Omental fat pad (tissue), 4 donors: ENCODE measurements at places on chromosomes 4 and X.

- no peak for DNase-seq
These were observed 17.4 kb downstream of the IRAK1 start for GRCh38 chrX:154002215-154002719.

DNA sequence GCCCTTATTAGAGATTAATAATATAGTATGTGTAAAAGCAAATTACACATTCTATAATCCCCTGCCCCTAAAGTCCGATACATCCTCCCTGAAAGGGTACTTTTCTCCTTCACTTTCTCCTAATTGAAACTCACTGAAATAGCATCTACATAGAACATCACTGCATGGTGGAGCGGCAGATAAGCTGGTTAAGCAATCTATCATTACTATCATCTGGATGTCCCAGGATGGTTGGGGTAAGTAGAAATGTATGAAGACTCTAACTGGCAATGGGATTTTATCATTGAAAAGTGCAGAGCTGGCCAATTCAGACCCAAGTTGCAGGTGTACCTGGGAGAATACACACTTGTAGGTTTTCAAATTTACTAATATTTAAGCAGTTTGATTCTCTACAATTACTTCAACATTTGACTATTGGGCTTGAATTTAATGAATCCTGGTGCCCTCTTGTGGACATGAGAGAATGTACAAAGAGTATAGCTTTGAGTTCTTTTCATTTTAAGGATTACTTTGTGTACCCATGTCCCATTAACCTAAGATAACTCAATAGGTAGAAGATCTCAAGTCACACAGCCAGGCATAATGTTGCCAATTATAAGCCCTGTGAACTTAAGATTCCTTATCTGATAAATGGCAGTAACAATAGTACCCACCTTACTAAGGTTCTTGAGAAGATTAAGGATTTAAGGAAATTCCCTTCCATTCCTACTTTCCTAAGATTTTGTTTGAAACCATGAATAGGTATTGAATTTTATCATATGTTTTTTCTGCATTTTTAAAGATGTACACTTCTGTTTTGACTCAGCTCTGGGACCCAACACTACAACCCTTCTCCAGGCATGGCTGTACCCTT is 69.8 kb downstream of the SHROOM3 start:
- no peak for DNase-seq

DNA sequence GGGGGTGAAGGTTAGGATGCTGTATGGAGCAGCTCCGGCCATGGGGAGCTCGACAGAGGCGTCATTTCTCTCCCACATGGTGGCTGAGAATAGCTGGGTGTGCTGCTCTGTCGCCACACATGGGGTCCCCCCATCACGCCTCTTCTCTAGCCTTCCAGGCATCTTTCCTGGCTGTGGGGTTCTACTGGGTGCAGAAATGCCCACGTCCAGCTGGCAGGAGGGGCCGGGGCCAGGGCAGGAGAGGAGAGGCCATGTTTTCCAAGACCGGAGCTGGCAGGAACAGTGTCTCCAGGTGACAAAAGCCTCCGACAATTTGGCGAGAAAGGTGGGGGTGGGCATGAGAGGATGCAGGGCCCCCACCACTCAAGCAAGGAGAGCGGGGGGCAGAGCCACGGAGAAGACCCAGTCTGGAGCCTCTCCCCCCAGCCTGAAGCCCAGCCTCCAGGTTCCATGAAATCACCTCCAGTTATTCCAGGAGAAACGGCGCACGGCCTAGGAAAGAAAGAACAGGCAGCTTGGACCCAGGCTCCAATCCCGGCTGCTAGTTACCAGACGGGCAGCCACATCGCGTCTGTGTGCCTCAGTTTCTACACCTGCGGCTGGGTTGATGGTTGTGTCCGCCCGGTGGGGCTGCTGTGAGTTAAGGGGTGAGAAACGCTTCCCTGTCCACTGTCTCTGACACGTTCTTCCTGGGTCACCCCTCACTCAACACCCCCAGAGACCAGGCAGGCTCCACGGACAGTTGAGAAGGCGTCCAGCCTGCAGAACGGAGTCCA is 27.4 kb upstream of the SPON2 start:
- DNase-seq = peak; percentile 17

DNA sequence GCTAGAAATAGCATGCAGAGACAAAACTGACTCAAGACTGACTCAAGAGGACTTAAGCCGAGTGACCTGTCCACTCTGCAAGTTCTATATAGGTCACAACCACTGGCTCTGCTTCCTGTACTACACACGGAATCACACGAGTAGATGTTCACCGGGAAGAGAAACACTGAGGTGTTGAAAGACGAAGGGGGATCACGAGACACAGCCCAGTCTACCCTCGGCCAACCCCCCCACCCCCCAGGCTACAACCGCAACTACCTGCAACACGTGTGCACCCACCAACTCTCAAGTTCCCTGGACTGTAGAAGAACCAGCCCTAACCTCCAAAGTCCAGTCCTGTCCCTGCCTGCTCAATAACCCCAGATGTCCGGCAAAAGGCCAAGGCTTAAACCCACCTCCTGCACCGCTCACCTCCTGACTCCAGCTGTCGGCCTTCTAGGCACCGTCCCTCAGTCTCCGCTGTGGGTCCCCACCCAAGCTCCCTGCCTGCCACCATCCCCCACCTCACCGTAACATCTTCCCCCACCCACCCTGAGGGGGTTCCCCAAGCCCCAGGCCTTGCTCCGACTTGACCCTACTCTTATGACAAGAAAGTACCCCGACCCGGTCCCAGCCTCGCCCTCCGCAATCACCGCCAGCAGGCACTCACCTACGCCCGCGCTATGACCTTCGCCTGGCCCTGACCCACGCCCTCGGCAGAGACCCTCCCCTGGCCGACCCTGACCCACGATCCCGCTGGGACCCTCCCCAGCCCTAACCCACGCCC is 739 bp downstream of the GAK start:
- DNase-seq = no peak

DNA sequence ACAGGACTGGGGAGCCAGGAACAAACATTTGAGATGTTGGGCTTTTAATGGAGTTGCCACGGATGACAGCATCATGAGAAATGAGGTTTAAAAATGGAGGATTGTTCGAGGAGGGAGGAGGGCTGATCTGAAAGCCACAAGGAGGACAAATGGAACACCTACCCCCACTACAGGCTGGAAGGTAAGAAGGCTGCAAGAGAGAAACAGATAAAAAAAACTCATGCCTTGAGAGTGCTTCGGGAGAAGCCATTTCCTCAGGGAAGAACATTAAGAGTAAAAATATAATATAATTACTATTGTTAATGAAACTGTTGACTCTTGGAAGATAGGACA is 119.5 kb upstream of the MAP9 start:
- DNase-seq = no peak

- no peak for DNase-seq
These were observed 75.5 kb downstream of the TBC1D9 start for GRCh38 chr4:140680686-140681085.

DNA sequence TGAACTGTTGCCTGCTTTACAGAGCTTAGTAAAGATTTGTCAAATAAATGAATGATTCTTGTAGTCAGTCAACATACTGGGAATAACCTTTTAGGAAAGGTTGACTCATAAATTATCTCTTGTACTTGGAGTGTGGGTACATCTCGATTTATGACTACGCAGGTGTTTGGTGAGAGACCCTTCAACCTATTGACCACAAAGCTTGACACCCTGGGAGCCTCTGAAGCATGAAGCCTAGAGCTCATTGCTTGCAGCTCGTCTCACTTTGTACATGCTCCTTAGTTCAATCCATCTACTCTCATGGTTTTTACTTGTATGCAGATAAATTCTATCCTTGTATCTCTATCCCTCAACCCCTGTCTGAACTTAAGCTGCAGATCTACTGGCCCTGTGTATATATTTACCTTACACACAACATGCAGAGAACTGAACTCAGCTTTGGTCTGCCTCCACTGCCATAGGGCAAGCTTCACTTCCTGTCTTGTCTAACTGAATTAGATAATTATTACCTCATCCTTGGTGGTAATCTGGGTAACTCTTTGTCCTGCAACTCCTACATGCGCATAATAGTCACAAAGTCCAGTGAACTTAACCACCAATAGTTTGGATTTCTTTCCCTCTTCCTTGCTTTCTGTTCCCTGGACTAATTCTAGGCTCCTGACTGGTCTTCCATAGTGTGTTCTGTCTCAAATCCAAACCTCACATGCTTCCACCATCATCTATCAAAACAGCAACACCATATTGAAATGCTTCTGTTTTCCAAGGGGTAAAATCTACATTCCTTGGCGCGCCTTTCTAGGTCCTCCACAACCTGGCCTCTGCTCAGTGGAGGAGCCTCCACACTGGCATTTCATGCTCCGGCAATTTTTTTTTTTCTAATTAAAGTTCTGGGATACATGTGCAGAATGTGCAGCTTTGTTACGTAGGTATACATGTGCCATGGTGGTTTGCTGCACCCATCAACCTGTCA is 32.2 kb upstream of the FAT1 start:
- DNase-seq = no peak

GRCh38 chr4:142719854-142720541 is 126.1 kb downstream of the INPP4B start:
- no peak for DNase-seq

GRCh38 chrX:97405031-97405660 is 521.4 kb downstream of the RPA4 start:
- DNase-seq = no peak

GRCh38 chr4:178414042-178414441 is 971.8 kb upstream of the AGA start:
- no peak for DNase-seq

DNA sequence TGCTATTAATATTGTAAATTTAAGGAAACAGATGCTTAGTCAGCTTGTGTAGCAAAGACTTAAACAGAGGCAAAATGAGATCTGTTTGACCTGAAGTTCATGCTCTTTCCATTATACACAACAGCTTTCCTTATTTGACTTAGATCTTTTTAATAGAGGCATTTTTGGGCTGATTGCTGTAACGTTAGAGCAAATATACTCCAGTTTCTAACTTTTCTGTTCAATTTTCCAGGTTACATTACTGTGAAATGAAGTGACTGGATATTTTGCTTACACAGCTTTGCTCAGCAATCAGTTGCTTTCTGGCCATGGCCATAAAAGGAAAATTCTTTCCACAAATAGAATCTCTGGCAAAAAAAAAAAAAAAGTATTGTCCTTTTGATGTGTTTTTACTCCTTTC is 146.2 kb downstream of the PCDH7 start:
- DNase-seq = no peak

- no peak for DNase-seq
These were observed 53.4 kb downstream of the IRF2 start for GRCh38 chr4:184420881-184421416.

- no peak for DNase-seq
These were observed 1.5 kb downstream of the GIMD1 start for GRCh38 chr4:106367072-106367471.

- DNase-seq = no peak
These were observed 181.3 kb downstream of the VEGFC start for GRCh38 chr4:176611381-176611780.
